ENCODE measurements at places on chromosomes 7 and 10.

DNA sequence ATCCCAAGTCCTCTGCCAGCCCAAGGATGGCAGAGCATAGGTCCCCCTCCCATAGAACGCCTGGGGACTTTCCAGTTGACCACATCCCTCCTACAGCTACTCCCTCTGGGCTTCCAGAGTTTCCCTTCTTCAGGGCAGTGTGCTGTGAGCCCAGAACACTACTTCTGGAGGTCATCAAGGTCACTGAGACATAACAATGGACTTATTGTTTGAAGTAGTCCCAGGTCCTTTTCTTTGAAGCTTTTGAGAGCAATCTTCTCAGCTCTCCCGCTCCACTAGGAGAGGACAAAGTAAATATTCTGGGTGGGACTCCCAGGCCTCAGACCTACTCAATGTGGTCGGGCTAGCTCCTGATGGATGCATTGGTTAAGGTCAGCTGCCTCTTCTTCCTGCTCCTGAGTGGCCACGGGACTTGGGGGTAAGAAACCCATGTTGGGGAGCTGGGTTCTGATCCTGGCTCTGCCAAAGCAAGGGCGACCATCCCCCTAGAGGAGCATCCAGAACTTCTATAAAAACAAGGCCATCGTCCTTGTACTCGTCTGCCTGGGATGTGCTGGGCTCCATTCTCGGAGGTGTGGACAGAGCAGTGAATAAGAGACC is 83.5 kb upstream of the DDC start:
- no peak for DNase-seq

DNA sequence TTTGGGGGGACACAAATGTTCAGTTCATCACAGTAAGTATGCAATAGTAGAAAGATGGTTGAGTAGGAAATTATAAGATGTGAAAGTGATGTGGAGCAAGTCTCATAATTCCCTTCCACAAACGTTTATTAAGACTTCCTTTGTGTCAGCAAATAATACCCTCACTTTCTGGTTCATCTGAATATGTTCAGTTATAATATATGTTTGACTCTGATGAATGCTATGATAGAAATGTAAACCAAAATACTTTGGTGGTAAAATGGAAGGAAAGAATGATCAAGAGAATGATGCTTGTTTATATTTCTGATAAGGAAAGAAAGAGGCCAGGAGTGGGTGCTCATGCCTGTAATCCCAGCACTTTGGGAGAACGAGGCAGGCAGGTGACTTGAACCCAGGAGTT is 111.7 kb upstream of the PLXDC2 start:
- no peak for DNase-seq

DNA sequence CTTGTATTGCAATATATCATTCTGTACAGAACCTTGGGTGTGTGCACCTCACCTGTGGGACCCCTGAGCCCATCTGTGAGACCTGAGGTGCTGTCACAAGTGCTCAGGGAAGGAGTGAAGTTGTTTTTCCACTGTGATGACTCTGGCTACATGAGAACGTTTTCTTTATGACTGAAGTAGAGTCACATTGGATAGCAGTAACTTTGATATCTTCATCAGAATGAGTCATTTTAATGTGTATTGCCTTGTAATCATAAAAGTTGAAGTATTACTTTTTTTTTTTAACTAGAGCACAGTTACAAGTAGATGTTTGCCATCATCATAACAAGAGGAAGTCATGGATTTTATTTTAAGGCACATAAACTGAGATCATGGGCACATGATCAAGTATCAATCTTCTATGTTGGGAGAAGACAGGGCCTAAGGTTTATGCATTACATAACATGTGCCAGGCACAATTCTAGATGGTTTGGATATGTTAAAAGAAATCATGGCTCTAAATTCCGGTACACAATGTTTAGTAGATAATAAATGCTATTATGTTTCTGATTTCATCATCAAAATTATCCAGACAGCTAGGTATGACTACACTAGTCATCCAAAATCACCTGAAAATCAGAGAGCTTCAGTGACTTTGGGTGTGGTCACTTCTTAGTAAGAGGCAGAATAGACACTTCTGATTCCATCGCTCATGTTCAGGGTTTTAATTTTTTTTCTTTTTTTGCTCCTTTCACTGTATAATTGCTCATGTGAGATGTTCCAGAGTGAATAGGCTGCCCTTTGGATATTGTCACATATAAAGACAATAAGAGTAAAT is 82.7 kb upstream of the KLF6 start:
- no peak for DNase-seq

DNA sequence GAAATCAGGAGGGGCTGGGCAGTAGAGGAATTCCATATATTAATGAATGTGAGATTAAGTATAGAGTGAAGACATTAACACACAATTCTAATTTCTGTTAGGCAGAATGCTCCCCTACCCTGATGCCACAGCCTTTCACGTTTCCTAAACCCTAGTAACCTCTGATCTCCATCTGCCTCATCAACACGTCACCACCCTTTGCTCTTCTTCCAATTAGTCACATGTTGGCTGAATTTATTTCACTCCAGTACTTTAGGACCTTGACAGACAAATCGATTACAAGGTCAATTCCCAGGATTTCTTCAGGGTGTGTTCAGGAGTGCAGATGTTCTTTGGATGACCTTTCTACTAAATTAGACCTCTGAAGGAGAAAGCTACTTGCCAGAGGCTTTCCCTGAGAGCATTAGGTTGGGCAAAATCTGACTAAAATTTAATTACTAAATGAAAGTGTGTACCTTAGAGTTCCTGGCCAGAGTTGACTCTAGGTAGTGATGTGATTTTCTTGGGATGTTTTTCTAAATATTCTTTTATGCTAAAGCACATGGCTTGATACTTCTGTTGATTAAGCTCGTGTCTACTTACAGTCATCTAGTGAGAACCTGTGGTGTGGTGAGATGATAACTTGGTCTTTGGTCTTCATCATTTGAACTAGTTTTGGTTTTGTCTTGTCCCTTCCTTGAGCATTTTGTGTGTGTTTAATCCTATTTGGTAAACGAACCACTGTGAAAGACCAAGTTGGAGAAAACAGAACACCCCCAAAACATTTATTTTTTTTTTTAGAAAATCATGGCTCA is 12.7 kb downstream of the AGR2 start:
- no peak for DNase-seq

DNA sequence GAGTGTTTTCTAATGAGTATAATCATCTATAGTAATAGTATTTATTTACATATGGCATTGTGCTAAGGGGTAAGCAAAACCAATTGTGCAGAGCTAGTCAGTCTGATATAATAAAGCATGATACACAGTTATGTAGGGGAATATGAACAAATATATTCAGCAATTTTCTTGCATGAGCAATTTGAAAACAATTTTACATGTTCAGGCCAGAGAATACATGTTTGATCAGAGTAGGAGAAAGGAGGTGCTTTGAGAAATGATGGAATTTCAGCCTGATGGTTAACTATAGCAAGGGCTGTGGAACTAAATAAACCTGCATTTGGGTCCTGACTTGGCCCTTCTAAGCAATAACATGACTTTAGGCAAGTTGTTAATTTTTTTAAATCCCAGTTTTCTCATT is 214.5 kb downstream of the TWIST1 start:
- no peak for DNase-seq

DNA sequence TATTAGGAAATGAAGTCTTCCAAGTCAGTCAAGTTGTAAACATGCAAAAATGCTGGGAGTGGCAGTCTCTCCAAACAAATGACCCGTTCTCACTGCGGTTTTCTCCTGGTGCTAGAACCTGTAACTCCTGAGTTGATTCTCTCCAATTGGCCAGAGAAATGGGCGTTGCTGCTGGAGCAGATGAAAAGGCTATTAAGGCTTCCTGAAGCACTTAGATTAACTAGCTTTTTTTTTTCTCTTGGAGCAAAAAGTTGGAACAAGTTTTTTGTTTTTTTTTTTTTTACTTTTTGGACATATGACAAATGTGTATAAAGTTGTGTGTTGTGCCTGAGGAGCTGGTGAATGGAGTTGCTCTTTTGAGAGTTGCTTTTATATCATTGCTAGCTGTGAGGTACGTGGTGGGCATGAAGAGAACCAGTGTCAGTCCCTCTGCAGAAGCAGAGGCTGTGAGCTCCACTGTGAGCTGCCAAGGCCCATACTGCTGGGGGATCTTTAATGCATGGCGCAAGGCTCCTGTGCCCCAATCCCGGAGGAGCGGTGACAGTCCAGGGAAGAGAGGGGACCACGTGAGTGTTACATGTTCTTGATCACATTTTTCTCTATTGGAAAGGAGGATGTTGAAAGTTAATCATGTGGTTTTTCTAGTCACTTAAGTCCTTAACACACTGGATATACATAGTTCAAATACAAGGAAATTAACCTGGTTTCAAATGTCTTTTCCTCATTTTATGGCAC is 393.6 kb upstream of the GALNT17 start:
- DNase-seq: peak; percentile 32

DNA sequence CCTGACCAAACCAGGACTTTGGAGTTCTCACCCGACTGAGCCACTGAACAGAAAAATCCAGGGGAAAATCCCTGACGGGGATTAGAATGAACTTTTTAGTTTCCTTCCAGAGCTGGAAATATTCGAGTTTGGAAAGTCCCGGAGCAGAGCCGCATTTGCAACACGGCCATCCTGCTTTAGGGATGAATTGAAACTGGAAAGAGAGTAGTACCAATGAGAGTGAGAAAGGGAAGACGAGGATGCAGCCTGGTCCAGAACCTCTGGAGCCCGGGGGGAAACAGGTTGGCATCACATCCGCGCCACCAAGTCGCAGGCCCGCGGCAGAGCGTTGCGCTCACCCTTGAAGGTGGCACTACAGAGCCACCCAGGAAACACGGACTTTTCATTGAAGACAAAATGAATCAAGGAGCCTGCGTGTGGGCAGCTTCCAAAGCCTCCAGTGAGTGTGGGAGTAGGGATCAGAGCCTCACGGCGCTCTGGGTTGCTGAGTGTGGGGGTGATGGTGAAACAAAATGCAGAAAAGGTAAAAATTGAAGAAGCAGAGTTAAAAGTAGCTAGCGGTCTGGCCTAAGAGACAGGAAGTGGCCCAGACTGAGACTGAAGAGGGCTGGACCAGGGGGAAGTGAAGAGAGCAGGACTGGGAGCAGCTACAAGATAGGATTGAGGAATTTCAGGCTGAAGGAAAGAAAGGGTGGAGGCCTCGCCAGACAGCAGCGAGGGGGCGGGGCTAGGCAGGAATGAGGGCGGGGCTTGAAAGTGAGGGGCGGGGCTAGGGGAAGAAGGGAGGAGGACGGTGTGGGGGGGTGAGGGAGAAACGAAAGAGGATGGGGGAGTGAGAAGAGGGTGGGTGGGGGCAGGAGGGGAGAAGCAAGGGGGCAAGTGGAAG is 1.8 kb downstream of the SMURF1 start:
- peak; percentile 64 for DNase-seq

GRCh38 chr10:49738616-49739360 is 23.3 kb downstream of the OGDHL start:
- DNase-seq: no peak

GRCh38 chr7:117227091-117227490 is 95.8 kb downstream of the WNT2 start:
- no peak for DNase-seq

- DNase-seq: no peak
Observed at GRCh38 chr10:86953747-86954680, 3.4 kb downstream of the MMRN2 start.

DNA sequence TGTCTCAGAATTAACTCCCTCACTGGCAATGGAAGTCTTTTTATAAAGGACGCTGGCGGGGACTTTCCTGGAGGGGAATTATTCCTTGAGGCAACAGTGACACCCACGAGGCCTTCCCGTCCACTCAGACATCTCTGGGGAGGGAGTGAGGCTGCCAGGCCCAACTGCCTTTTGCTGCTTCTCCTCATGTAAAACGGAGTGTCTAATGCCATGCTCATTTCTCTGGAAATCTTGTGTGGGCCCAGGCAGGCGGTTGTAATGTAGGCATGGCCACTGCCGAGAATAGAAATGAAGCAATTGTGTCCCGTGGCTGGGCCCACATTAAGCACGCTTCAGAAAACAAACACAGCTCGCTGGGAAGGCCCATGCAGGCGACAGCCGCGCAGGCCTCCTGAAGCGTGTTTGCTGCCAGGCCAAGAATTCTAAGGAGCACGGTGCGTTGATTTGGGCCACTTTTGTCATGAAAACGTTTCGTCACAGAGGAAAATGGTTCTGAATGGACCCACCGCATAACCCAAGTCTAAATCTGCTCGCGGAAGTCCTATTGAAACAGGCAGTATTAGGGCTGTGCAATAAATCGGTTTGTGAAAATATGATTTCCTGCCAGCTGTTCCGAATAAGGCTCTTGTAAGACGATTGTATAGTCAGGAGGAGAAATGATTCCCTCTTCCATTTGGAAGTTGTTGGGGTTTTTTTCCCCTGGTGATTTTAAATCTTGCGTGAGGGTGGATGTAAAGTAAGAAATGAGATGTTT is 104.2 kb upstream of the CHST15 start:
- DNase-seq: no peak

- DNase-seq: no peak
Observed at GRCh38 chr10:110571093-110571743, 3.7 kb downstream of the SMC3 start.

- no peak for DNase-seq
Observed at GRCh38 chr7:141976524-141977245, 3.1 kb upstream of the TAS2R38 start.

DNA sequence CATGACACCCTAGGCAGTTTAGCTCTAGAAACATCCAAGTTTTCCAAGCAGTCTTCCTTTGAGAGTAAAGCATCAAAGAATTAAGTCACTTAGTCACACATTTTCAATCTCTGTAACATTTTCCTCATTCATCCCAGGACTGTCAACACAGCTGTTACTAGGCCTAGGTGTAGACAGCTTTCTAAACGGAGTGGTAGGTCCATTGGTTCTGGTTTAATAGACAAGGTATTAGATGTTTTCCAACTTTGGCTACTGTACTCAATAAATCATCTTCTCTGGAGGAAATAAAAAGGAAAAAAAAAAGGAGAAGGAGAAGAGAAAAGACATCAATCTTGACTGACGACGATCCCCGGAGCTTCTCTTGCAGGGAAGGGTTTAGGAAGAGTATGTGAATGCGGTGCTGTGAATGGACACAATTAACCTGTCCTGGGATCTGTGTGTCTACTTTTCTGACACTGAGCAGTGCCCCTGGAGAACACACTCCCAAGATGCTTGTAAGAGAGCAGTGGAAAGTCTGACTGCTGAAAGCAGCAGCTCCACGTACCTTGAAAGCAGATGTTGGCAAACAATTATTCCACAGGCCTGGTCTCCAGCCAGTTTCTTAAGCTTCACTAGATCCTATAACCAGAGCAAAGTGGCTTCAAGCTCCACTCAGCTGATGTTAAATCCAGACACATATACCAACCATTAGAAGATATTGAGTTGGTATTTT is 59.1 kb downstream of the CXCL12 start:
- DNase-seq: no peak

GRCh38 chr10:97279121-97279815 is 13.2 kb downstream of the ARHGAP19 start:
- DNase-seq: no peak

DNA sequence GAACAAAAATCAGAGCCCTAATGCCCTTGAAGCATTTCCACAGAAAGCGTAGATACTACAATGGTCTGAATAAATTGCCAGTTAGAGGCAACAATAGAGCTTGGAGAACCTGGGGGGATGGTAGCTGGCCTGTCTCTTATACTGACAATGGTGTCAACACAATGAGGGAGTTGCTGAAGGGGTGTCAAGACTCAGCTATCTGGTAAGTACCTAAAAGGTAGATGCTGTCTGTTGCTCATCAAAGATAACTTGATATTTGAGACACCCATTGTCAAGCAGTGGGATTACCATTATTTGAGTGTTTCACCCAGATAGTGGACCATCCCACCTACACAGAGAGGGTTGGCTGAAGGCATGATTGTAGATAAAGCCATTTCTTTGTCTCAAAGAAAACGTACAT is 72.8 kb downstream of the PDE1C start:
- no peak for DNase-seq

GRCh38 chr10:103193820-103194529 is 903 bp upstream of the NT5C2 start:
- no peak for DNase-seq

- DNase-seq: no peak
Observed at GRCh38 chr7:126790763-126791162, 462.0 kb downstream of the GRM8 start.
